Prostate gland (tissue), 2 donors: ENCODE measurements at places on chromosomes 6 and 20. TPM values are rescaled to one million over a fixed set of nuclear protein-coding genes. Genes with fewer than 3 reads are reported as not detected.
A peak's percentile ranks its signal among the peaks of the same experiment; 100 is the strongest.

The PNPLA1 gene
- total RNA-seq, result 2.0 TPM

- no peak overlapping the region for H3K4me3 ChIP-seq
- H3K36me3 ChIP-seq, result no peaks in the 10 kb centered on the region
- H3K27ac ChIP-seq, result no peak overlapping the region
- no peaks in the 10 kb centered on the region for H3K4me1 ChIP-seq
- DNase-seq, result peak; percentile 29
These were observed 374.9 kb upstream of the FLRT3 start for GRCh38 chr20:14712302-14712739.

- no peak for DNase-seq
- no peak overlapping the region for H3K27ac ChIP-seq
- H3K27me3 ChIP-seq, result no peaks in the 10 kb centered on the region
- H3K4me1 ChIP-seq, result no peaks in the 10 kb centered on the region
These were observed 636.0 kb upstream of the PTCHD4 start for GRCh38 chr6:48747040-48747439.

GRCh38 chr20:49591217-49591865 is 23.4 kb upstream of the PTGIS start:
- no peak for DNase-seq
- H3K27ac ChIP-seq, result no peak overlapping the region
- no peaks in the 10 kb centered on the region for H3K27me3 ChIP-seq
- H3K36me3 ChIP-seq, result no peaks in the 10 kb centered on the region
- no peak overlapping the region for H3K4me3 ChIP-seq

The LIME1 gene
- total RNA-seq, result 35.0 TPM

The TRIM38 gene
- total RNA-seq, result 8.7 TPM

GRCh38 chr20:32559753-32560380 is 25.3 kb downstream of the NOL4L start:
- no peak overlapping the region for H3K27ac ChIP-seq
- H3K36me3 ChIP-seq, result no peaks in the 10 kb centered on the region
- H3K27me3 ChIP-seq, result no peaks in the 10 kb centered on the region
- no peak for DNase-seq
